ENCODE measurements at places on chromosomes 6 and 20.

GRCh38 chr20:49631061-49631716 is 63.3 kb upstream of the PTGIS start:
- no peak for DNase-seq

GRCh38 chr6:13762611-13763441 is 51.2 kb upstream of the RANBP9 start:
- peak; percentile 96 for DNase-seq

GRCh38 chr6:138769102-138769676 is 4.4 kb upstream of the CCDC28A start:
- DNase-seq, result no peak

DNA sequence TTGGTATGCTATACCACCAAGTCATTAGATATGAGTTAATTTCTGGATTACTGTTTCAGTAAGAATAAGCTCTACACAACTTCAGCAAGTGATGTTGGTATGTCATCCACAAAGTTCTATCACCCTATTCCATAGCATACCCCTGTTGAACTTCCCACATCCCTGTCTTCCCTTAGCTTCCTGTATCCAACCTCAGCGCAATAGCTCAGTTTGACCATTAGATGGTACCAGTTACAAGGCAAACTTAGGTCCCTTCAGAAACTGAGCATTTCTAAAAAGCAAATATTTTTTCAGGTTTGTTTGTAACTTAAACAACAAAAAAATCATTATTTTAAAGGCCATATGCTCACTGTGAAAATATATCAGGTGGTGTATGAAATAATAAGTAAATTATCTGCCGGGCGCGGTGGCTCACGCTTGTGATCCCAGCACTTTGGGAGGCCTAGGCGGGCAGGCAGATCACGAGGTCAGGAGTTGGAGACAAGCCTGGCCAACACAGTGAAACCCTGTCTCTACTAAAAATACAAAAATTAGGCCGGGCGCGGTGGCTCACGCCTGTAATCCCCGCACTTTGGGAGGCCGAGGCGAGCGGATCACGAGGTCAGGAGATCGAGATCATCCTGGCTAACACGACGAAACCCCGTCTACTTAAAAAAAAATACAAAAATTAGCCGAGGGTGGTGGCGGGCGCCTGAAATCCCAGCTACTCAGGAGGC is 8.8 kb upstream of the MOG start:
- DNase-seq, result peak; percentile 66

GRCh38 chr6:169799474-169799926 is 48.1 kb downstream of the ERMARD start:
- DNase-seq, result no peak

DNA sequence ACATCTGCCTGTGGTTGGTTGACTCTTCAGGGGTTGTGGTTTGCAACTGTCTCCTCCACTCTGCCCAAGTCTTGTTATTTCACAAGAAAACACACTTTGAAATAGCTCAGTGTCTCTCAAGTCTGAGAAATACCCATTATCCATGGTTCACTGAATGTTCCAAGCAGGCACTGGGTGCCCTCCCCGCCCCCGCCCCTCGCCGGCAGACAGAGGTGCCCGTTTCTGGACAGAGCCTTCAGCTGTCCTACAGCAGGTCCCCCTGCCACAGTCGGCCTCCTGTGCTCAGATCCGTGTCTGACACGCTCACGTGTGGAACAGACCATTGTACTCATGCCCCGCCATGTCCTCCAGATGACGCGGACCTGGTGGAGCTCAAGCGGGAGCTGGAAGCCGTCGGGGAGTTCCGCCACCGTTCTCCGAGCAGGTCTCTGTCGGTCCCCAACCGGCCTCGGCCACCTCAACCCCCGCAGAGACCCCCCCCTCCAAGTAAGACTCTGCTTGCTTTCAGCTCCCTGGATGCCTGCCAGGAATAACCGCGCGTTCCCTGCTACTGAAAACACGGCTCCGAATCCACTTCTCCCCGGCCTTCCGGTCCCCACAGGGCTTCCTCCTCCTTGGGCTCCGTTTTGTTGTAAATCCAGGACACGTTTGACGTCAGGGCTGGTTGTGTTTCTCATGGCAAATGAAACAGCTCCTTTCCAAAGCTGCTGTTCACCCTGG is 81.4 kb downstream of the SERAC1 start:
- no peak for DNase-seq
